ENCODE measurements at places on chromosomes 11 and 22.

- DNase-seq: peak; percentile 80
Observed at GRCh38 chr11:8810540-8811301, 100.3 kb upstream of the AKIP1 start.

- DNase-seq: no peak
Observed at GRCh38 chr11:81342966-81343365, 1390.7 kb downstream of the FAM181B start.

DNA sequence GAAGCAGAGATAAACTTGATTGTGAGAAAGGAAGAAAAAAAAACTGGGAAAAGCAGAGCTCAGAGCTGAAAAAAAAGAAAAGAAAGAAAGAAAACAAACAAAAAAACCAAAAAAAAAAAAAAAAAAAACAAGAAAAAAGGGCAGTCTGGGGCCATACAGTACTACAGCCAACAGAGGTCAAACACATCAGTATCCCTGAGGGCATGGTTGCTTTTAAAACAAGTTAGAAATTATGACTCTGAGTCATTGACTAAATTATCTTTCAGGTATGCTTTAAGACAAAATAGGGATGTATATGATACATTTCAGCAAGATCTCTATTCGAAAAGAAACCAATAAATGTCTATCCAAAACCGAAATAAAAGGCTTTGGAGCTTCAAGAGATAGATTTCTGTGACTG is 37.1 kb upstream of the TLCD5 start:
- DNase-seq: no peak

DNA sequence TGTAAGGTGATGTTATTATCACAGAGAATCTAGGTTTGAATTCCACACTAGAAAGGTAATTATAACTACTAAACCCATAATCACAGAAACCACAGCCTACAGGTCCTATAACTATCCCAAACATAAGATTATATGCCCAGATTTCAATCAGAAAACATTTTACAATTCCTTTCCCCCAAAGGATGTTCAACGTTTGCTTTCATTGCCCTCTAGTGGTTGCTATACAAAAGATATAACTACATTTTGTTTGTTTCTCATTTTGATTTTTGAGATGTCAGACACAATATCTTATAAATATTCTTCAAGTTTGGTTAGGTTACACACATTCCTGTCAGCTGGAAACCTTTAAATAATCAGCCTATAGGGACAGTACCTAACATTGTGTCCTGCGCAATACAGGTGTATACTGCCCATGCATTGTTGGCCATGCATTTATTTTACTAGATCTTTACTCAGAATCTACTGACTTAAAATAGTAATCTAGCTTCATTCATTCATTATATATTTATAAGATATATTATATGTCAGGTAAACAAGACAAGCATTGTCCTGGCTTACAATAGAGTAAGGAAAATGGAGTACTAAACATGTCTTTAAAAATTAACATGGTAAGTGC is 530.5 kb upstream of the CCDC90B start:
- DNase-seq: no peak

GRCh38 chr11:104688731-104689130 is 209.5 kb downstream of the CASP12 start:
- DNase-seq: no peak

Data from WTC11 (cell line).